ENCODE measurements at places on chromosomes 5 and 9. TPM values are rescaled to one million over a fixed set of nuclear protein-coding genes. Genes with fewer than 3 reads are reported as not detected.

Gene CTSV
- total RNA-seq: 0.86 TPM

Gene PCDHGA12
- total RNA-seq: 15.6 TPM

Gene HNRNPK
- total RNA-seq: 570 TPM

Gene CLIC3
- total RNA-seq: 29.6 TPM

Gene SCAMP1
- 34.4 TPM for total RNA-seq

Gene PRUNE2
- 17.0 TPM for total RNA-seq

Gene FOXD4L6
- total RNA-seq: not detected

Gene POLE3
- total RNA-seq: 55.6 TPM

Gene ZFP37
- total RNA-seq: 1.9 TPM

Gene IL13
- total RNA-seq: not detected

Gene POU5F2
- total RNA-seq: not detected

Gene QRFP
- total RNA-seq: not detected

Gene GRIN3A
- total RNA-seq: not detected

Gene DIRAS2
- total RNA-seq: 0.18 TPM

Gene BRIX1
- 43.2 TPM for total RNA-seq

Gene NXNL2
- 2.6 TPM for total RNA-seq

Gene OGN
- under 0.01 TPM for total RNA-seq

Gene SLC34A3
- not detected for total RNA-seq

Gene NUP214
- total RNA-seq: 28.2 TPM

Gene ADGRD2
- total RNA-seq: not detected

Gene NEURL1B
- total RNA-seq: 5.3 TPM

Gene GABRA6
- not detected for total RNA-seq

Gene ZNF483
- total RNA-seq: 1.4 TPM

Gene FAXDC2
- 8.5 TPM for total RNA-seq

Gene PROB1
- 2.3 TPM for total RNA-seq

Gene PRRX2
- not detected for total RNA-seq

Gene ANGPTL2
- 3.0 TPM for total RNA-seq

Gene CARTPT
- total RNA-seq: not detected

Gene RNF20
- 18.3 TPM for total RNA-seq

Gene PCDHB3
- total RNA-seq: 0.89 TPM

Gene DNAH5
- 1.2 TPM for total RNA-seq

Gene SLC4A9
- total RNA-seq: not detected

Gene CFAP90
- total RNA-seq: 0.58 TPM

Gene NUTM2F
- total RNA-seq: not detected

Gene RAD50
- 12.6 TPM for total RNA-seq

Gene RANBP3L
- not detected for total RNA-seq

Gene GPR150
- total RNA-seq: 0.18 TPM

Gene RNF180
- total RNA-seq: under 0.01 TPM

Gene RICTOR
- 11.2 TPM for total RNA-seq

Gene ADRB2
- under 0.01 TPM for total RNA-seq

Gene OLFM1
- 0.29 TPM for total RNA-seq

Gene ACOT12
- not detected for total RNA-seq

Gene DNAJC18
- total RNA-seq: 3.5 TPM

Gene STK32A
- total RNA-seq: under 0.01 TPM
